ENCODE measurements at places on chromosomes 3 and 15. TPM values are rescaled to one million over a fixed set of nuclear protein-coding genes. Genes with fewer than 3 reads are reported as not detected.

- DNase-seq, result no peak
These were observed 652.9 kb downstream of the MAGI1 start for GRCh38 chr3:65385805-65386204.

DNA sequence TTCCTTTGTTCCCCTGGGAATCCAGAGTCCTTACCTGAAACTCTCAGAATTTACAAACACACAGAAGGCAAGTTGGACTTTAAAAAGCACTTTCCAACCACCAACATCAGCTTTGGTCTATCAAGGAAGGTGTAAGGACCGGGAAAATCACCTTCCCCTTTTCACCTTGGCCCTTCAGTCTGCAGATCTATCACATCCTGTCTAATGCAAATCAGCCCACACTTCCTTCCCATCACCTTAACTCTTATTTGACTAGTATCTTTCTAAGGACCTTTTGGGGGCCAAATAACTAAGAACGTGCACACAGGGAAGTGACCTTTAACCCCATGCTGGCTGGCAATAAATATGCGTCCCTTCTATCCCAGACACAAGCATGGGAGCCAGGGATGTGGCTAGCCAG lies 320.6 kb downstream of the ARRDC4 start:
- no peak for DNase-seq

GRCh38 chr3:108031895-108032294 lies 58.9 kb downstream of the CD47 start:
- no peak for DNase-seq

DNA sequence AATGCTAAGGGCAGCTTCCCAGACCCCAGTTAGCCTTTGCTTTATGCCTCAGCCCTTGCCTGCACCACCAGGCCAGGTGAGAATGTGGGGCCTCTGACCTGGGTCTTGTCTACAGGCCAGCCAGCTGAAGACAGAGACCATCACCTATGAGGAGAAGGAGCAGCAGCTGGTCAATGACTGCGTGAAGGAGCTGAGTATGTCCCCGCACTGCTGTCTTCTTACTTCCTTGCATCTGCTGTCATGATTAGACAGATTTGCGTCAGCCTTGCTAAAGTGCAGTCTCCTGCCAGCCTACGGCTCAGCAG lies 74.6 kb downstream of the CCK start:
- DNase-seq, result no peak

DNA sequence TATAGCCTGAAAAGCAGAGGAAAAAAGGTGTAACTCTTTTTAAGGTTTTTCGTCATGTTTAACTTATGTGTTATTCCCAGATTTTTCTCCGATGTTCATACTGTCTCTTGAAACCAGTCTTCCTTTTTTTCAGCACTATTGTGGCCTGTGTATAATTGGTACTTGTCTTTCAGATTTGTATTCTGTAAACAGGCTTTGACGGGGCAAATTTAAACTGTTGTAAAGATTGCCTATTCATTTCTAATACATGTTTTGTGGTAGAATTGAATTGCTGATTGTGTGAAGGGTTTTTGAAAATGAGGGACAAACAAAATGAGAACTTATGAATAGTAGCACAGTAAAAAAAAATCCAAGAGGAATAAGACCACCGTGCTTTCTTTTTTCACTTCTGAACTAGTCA lies 33.6 kb downstream of the AKAP13 start:
- no peak for DNase-seq

DNA sequence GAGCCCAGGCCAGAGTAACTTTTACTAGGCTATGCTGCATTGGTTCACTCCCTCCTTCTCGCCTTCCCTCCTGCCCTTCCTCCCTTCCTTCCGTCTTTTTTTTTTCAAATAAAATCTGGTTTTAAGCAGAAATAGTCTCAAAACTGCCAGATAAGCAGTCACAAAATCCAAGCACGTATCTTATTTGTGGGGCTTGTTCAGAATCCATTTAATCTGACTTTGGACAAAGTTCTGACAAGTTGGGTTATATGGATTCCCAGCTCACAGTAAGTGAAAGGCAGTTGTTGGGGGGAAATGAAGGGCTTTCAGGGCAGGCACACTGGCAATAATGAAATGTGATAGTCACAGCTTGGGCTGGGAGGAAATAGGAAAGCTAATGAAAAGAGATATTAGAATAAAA lies 32.0 kb upstream of the PLXND1 start:
- no peak for DNase-seq

- no peak for DNase-seq
These were observed 647.1 kb upstream of the KCNMB2 start for GRCh38 chr3:177889161-177889560.

DNA sequence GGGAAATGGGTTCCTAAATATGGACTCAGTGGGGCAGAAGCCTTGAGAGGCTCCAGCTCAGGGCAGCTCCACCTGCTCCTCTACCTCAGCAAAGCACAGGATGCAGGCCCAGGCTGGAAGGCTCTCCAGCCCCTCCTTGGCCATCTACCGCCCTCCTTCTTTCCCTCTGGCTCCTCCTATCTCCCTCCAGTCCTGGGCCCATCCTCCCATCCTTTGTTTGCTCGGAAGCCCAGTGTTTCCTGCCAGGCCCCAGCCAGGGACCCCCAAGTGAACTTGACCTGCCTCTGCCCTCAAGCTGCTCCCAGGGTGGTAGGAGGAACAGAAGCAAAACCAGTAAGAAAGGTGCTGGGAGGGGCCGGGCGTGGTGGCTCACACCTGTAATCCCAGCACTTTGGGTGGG lies 20.1 kb downstream of the MAPKAPK3 start:
- no peak for DNase-seq

- DNase-seq, result no peak
These were observed 3.3 kb downstream of the PLCH1 start for GRCh38 chr3:155741603-155742002.

DNA sequence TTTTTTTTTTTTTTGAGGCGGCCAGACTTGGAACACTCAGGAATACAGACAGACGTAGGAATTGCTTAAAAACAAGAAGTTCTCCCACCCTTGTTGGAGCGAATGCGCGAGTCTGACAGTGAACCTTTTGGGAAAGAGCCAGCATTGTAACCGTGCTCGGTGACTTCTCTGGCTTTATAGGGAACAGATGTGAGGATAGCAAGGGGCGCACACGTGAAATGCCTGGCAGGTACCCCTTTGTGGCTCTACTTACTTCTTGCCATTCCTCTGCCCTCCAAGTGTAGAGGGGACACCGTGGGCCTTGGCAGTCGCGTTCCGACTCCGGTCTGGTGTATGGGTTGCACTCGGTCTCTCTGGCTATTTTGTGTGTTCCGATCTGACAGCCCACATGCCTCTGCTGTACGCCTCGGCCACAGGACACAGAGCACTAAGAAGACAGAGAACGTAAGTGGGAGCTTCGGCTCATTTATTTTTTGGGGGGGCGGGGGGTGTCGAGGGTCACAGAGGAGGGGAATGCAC lies 126.4 kb downstream of the ADAMTS9 start:
- DNase-seq, result no peak

DNA sequence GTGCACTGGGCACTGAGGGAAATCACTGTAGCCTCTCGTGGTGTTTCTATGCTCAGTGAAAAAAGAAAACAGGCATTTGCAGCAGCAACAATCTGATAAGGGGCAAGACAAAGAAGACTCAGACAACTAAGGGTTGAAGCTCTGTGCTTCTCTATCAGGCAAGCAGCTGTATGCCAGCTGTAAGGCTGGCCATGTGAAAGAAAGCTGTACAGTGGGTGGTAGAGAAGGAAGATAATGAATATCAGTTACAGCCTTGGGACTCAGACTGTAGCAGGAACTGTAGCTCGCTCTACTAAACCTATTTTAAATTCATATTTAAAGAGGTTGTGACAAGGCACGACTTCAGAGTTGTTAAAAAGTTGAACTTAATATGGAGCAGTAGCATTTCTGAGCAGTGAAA lies 76.3 kb downstream of the VGLL3 start:
- DNase-seq, result no peak

GRCh38 chr3:141440942-141441341 lies 45.9 kb upstream of the RASA2 start:
- DNase-seq, result no peak

DNA sequence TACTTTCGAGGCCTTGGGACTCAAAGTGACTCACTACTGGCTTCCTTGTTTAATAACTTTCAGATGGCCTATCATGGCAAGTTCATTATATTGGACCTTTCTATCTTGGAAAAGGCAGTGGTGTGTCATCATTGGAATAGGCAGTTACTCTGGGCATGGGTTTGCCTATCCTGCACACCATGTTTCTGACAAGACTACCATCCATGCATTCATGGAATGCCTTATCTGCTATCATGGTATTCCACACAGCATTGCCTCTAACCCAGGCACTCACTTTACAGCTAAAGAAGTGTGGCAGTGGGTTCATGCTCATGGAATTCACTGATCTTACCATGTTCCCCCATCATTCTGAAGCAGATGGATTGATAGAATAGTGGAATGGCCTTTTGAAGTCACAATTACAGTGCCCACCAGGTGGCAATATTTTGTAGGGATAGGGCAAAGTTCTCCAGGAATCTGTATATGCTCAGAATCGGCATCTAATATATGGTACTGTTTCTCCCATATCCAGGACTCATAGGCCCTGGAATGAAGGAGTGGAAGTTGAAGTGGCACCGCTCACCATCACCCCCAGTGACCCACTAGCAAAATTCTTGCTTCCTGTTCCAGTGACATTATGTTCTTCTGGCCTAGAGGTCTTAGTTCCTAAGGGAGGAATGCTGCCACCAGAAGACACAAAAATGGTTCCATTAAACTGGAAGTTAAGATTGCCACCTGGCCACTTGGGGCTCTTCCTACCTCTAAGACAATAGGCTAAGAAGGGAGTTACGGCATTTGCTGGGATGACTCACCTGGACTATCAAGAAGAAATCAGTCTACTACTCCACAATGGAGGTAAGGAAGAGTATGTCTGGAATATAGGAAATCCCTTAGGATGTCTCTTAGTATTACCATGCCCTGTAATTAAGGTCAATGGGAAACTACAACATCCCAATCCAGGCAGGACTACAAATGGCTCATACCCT lies 1161.4 kb downstream of the SI start:
- DNase-seq, result no peak

- no peak for DNase-seq
These were observed 21.7 kb downstream of the GTF2E1 start for GRCh38 chr3:120764206-120764605.

DNA sequence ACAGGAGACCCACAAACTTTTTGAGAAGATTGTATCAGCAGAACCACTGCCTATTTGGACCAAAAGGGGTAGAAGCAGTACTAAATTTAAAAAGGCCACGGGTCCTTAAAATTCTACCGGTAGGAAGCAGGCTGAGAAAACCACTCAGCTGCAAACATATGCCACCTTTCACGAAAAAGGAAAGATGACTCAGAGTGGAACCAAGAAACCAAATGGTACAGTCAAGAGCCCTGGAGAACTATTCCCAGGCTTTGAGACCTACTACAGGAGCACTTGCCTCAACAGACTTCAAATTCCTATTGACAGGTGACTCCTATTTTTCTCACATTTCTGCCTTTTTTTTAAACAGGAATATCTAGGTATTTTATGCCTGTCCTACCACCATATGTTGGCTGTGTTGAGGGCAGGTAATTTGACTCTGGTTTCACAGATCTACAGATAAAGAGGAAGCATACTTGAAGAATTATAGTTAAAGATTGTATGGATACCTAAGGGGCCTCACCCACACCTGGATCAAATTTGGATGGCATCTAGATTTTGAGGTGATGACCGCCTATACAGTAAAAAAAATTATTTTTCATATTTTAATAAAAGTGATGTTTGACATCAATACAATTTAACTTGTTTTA lies 10.1 kb downstream of the GOLIM4 start:
- DNase-seq, result no peak

DNA sequence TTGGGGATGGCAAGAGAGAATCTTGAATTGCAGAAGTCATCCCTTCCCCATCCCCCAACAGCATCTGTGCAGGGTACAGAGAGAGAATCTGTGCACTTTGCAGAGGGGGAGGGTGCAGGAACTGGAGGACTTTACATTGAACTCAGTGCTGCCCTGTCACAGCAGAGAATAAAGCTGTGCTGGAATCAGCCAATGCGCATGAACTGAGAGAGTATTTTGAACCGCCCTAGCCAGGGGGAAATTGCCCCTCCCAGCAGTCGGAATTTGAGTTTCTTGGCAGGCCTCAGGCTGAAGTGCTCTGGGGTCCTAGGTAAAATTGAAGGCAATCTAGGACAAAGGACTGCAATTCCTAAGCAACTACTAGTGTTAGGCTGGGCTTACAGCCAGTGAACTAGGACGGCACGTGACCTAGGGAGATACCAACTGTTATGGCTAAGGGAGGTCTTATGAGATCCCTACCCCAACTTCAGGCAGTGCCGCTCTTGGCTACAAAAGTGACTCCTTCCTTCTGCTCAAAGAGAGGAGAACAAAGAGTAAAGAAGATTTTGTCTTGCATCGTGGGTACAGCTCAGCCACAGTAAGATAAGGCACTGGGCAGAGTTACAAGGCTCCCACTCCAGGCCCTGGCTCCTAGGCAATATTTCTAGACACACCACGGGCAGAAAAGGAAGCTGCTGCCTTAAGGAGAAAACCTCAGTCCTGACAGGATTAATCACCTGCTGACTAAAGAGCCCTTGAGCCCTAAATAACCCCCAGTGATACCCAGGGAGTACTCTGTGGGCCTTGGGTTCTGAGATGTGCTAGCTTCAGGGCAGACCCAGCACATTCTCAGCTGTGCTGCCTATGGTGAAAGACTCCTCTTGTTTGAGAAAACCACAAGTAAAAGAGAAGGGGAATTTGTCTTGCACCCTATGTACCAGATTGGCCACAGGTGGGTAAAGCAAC lies 300.5 kb upstream of the ALCAM start:
- DNase-seq, result no peak

DNA sequence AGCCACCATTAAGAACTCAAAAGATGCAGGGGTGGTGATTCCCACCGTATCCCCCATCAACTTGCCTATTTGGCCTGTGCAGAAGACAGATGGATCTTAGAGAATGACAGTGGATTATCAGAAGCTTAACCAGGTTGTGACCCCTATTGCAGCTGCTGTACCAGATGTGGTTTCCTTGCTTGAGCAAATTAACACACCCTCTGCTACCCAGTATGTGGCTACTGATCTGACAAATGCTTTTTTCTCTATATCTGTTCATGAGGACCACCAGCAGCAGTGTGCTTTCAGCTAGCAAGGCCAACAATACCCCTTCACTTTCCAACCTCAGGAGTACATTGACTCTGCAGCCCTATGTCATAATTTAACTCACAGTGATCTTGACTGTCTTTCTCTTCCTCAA lies 8.6 kb upstream of the MCF2L2 start:
- no peak for DNase-seq

GRCh38 chr3:115616461-115616860 lies 6.8 kb upstream of the GAP43 start:
- DNase-seq, result no peak

Gene GOLGB1
- 26.8 TPM for polyA plus RNA-seq

Gene SCAANT1
- polyA plus RNA-seq, result not detected

Gene TPRG1
- 0.37 TPM for polyA plus RNA-seq

Gene BCL2A1
- 0.67 TPM for polyA plus RNA-seq
